Activated CD4-positive, alpha-beta T cell treated with anti-CD3 and anti-CD28 coated beads, Interleukin-2, amount 10 ng/mL, durations not matched to agents 24 days and 14 days (primary cell): ENCODE measurements at places on chromosomes 1 and 21. TPM values are rescaled to one million over a fixed set of nuclear protein-coding genes. Genes with fewer than 3 reads are reported as not detected.
A peak's percentile ranks its signal among the peaks of the same experiment; 100 is the strongest.

- DNase-seq, result no peak
- no peaks in the 10 kb centered on the region for H3K36me3 ChIP-seq
- H3K27me3 ChIP-seq, result peaks cover 23% of the 10 kb centered on the region
- no peak overlapping the region for H3K27ac ChIP-seq
- H3K4me3 ChIP-seq, result no peak overlapping the region
Measured at GRCh38 chr21:34364921-34365320, 1.1 kb downstream of the KCNE2 start.

- H3K4me3 ChIP-seq, result no peak overlapping the region
- peaks cover 59% of the 10 kb centered on the region for H3K36me3 ChIP-seq
- H3K4me1 ChIP-seq, result peaks cover 3% of the 10 kb centered on the region
- no peak for DNase-seq
- H3K27ac ChIP-seq, result no peak overlapping the region
Measured at GRCh38 chr1:32051706-32052105, 21.0 kb upstream of the TMEM39B start.

GRCh38 chr1:222547944-222548671 lies at the start of gene HHIPL2:
TSS of gene HHIPL2 (minus strand) at chr1:222548104. CDS start at chr1:222548044, 60 bp downstream.
- no peaks in the 10 kb centered on the region for H3K36me3 ChIP-seq
- H3K4me3 ChIP-seq, result no peak within 1 kb of the TSS
- H3K27ac ChIP-seq, result no peak within 1 kb of the TSS
- no peaks in the 10 kb centered on the region for H3K4me1 ChIP-seq

DNA sequence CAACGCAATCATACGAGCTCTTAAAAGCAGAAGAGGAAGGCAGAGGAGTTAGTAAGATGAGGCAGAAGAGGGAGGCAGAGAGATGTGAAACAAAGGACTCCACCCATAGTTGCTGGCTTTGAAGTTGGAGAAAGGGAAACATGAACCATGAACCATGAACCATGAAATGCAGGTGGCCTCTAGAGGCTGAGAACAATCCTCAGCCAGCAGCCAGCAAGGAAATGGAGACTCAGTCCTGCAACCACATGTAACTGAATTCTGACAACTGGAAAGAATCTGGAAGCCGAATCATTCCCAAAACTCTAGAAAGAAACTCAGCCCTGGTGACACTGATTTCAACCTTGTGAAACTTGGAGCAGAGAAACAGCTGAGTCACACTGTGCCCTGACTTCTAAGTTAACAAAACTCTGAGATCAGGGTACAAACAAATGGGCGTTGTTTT lies 10.1 kb downstream of the DIPK1A start:
- peaks cover 42% of the 10 kb centered on the region for H3K4me1 ChIP-seq
- no peak overlapping the region for H3K4me3 ChIP-seq
- peaks cover 13% of the 10 kb centered on the region for H3K36me3 ChIP-seq
- no peak overlapping the region for H3K27ac ChIP-seq

DNA sequence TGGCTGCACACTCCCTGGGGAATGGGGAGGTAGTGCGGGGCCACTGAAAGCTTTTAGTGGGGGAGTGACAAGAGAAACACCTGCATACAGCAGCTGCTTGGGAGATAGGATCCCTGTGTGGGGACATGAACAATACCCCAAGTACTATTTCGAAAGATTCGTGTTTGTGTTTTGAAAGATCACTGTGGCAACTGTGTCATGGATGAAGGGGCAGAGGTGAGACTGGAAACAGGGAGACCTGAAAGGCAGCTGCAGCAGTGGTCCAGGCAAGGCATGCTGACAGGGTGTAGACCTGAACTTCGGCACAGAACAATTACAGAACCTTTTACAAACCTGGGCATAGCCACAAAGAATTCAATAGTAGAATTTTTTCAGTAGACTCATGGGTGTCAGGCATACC lies 32.9 kb downstream of the TENT5C start:
- no peaks in the 10 kb centered on the region for H3K36me3 ChIP-seq
- peaks cover 49% of the 10 kb centered on the region for H3K27me3 ChIP-seq
- no peak overlapping the region for H3K4me3 ChIP-seq
- H3K4me1 ChIP-seq, result peaks cover 14% of the 10 kb centered on the region

GRCh38 chr1:184945029-184945428 lies 29.3 kb downstream of the NIBAN1 start:
- H3K27ac ChIP-seq, result no peak overlapping the region
- no peaks in the 10 kb centered on the region for H3K27me3 ChIP-seq
- no peak overlapping the region for H3K4me3 ChIP-seq
- H3K36me3 ChIP-seq, result peaks cover 6% of the 10 kb centered on the region
- H3K4me1 ChIP-seq, result peaks cover 16% of the 10 kb centered on the region

DNA sequence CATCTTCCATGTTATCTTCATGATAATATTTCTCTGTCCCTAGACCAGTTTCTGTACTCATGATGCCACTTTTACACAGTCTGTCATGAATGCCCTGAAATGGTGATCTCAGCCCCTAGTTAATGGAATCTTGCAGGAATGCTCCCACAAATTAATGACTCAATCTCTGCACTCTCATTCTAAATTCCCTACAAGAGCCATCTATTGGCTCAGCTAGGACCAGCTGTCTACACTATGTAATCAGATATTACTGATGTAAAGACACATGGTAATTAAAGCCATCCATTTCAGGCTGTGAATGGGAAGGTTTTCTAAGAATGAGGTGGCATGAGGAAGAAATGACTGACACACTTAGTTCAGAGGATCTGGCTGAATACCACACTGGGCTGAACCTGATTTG lies 199.1 kb upstream of the KCND3 start:
- H3K4me3 ChIP-seq, result no peak overlapping the region
- no peaks in the 10 kb centered on the region for H3K4me1 ChIP-seq
- H3K27ac ChIP-seq, result no peak overlapping the region
- no peaks in the 10 kb centered on the region for H3K36me3 ChIP-seq
- H3K27me3 ChIP-seq, result no peaks in the 10 kb centered on the region
- DNase-seq, result no peak

DNA sequence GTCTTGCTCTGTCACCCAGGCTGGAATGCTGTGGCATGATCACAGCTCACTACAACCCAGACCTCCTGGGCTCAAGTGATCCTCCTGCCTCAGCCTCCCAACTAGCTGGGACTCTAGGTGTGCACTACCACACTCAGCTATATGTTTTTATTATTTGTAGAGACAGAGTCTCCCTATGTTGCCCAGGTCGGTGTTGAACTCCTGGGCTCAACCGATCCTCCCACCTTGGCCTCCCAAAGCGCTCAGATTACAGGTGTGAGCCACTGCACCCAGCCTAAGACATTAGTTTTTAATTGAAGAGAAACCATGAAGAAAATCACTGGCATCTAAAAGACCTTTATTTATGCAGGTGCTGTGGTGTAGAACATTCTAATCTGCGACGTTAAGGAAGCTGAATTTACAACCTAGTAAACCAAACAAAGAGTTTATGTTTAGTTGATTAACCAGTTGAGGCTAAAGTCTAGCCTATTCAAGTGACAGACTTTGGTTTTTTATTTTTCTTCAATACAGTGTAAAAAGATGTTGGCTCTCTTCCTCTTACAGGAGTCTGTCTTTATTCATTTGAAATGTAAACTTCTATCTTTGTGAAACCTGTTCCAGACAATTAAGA lies 52.5 kb upstream of the NBL1 start:
- H3K4me3 ChIP-seq, result no peak overlapping the region
- DNase-seq, result no peak
- H3K4me1 ChIP-seq, result peaks cover 6% of the 10 kb centered on the region
- no peaks in the 10 kb centered on the region for H3K36me3 ChIP-seq
- peaks cover 20% of the 10 kb centered on the region for H3K27me3 ChIP-seq
- no peak overlapping the region for H3K27ac ChIP-seq

- H3K27me3 ChIP-seq, result peaks cover 10% of the 10 kb centered on the region
- H3K4me3 ChIP-seq, result no peak overlapping the region
- H3K4me1 ChIP-seq, result peaks cover 49% of the 10 kb centered on the region
- no peak for DNase-seq
- peak overlapping the region; percentile 17 for H3K27ac ChIP-seq
- no peaks in the 10 kb centered on the region for H3K36me3 ChIP-seq
Measured at GRCh38 chr1:223708001-223708359, 4.4 kb upstream of the CAPN2 start.

DNA sequence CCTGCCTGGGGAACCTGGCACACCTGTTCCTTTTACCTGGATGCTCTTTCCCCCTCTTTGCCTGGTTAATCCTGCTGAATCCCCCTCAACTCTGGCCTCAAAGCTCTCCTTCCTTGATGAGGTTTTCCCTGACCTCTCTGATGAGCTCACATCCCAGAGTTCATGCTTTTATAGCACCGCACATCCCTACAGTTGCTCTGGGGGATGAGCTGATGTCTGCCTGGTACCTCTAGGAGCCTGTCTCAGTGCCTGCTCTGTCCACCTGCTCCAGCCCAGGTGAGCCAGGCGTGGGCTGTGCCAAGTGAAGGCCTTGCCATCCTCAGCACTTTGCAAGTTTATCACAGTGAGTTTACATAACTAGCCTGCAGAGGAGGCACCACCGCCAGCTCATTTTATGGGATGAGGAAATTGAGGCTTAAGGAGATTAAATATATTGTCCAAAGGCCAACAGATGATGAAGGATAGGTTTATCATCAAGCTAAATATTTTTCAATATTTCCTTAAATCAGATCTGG lies 58.6 kb upstream of the TMPRSS2 start:
- H3K36me3 ChIP-seq, result no peaks in the 10 kb centered on the region
- H3K4me3 ChIP-seq, result no peak overlapping the region
- no peak for DNase-seq
- H3K4me1 ChIP-seq, result peaks cover 4% of the 10 kb centered on the region
- H3K27ac ChIP-seq, result no peak overlapping the region

DNA sequence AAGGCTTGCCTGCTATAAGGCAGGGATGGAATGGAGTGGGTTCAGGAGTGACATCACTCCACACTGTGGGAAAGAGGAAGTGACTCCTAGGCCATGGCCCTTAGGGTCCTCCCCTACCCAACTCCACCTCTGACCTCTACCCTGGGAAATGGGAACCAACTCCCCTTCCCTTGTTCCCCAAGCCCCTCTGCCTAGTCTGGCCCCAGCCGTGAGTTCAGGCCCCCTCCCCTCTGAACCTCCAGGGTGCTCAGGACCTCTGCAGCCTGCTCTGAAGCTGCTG lies 3.8 kb upstream of the GUCA2A start:
- H3K4me1 ChIP-seq, result peaks cover 2% of the 10 kb centered on the region
- DNase-seq, result no peak
- no peaks in the 10 kb centered on the region for H3K36me3 ChIP-seq
- H3K27me3 ChIP-seq, result no peaks in the 10 kb centered on the region

DNA sequence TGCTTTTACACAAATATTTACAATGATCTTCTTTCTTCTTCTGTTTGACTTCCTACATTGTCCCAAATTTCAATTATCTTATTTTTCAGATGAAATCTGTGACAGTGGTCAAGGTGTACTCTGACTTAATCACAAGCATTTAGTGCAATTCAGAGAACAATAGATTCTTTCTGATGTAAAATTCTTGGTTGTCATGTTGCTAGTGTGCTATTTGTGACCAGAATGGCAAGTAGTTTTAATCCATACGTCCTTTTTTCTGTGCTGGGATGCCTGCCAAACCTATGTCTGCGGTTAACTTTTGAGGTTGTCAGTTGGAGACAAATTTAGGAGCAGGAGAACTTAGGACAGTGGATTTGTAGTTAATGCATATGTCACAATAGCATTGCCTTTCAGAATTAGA lies 31.0 kb downstream of the NCAM2 start:
- H3K27ac ChIP-seq, result no peak overlapping the region
- H3K27me3 ChIP-seq, result no peaks in the 10 kb centered on the region
- no peak for DNase-seq
- no peaks in the 10 kb centered on the region for H3K36me3 ChIP-seq

DNA sequence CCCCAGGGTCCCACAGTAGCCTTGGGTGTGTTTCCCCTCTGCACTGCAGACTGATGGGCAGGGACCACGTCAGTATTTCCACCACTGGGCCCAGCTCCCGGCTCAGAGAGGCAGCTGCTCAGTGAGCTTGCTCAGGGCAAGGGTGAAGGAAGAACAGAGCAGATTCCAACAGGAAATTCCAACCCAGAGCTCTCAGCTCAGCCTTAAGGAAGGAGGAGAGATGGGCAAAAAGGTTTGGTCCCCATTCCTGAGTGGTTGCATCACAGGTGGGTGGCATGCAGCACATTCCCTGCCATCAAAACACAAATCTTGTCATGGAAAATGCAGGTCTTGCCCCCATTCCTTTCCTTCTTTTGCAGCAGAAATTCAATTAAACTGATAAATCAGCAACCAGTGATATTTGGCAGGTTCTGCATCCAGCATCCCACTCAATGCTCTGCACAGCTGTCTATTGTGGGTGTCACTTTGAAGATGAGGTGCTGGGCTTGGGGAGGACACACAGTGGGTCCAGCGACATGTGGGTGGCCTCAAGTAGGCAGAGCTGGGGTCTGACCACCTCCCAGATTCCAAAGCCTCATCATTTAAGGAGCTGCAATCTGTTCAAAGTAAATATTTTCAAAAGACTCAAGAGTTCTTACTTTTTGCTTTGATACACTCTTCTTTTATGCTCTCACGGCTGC lies 315.4 kb downstream of the DSCAM start:
- no peak for DNase-seq
- no peaks in the 10 kb centered on the region for H3K4me1 ChIP-seq
- no peak overlapping the region for H3K27ac ChIP-seq
- H3K27me3 ChIP-seq, result no peaks in the 10 kb centered on the region

DNA sequence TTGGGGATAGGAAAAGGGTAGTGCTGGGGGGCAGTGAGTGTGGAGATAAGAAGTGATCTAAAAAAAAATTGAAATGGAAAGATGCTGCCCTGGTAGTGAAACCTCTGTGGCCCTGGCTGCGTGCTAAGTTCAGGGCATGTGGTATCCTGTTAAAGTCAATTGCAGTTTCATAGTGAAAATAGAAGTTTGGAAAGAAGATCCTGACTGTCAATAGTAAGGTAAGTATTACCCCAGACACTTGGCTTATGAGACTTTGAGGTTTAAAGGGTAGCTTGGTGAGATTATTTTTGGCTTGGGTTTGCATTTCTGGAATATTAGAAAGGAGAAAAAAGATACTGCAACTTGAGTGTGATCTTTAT lies 6.8 kb downstream of the ARID1A start:
- no peak overlapping the region for H3K27ac ChIP-seq
- DNase-seq, result peak; percentile 79
- H3K27me3 ChIP-seq, result no peaks in the 10 kb centered on the region
- no peak overlapping the region for H3K4me3 ChIP-seq
- peaks cover 39% of the 10 kb centered on the region for H3K36me3 ChIP-seq
- peaks cover 23% of the 10 kb centered on the region for H3K4me1 ChIP-seq

- no peak overlapping the region for H3K27ac ChIP-seq
- H3K4me1 ChIP-seq, result no peaks in the 10 kb centered on the region
- H3K4me3 ChIP-seq, result no peak overlapping the region
Measured at GRCh38 chr21:32958288-32959002, 67.3 kb upstream of the OLIG2 start.

- no peaks in the 10 kb centered on the region for H3K36me3 ChIP-seq
Measured at GRCh38 chr1:175548774-175549173, 194.6 kb downstream of the TNR start.

The HSPB7 gene
- not detected in 2 replicates for total RNA-seq

The COL24A1 gene
- total RNA-seq, result 0.02 TPM in 1 of 2 replicates, not detected in the other

The AMY1B gene
- not detected in 2 replicates for total RNA-seq

The CITED4 gene
- total RNA-seq, result 5.5 and 6.0 TPM in 2 replicates

The FASLG gene
- 54.4 and 55.9 TPM in 2 replicates for total RNA-seq

The CFAP74 gene
- total RNA-seq, result not detected in 2 replicates

The SLC25A34 gene
- 1.4 and 1.5 TPM in 2 replicates for total RNA-seq

The BCL2L15 gene
- total RNA-seq, result 0.40 and 1.0 TPM in 2 replicates
